ENCODE measurements at places on chromosomes 4 and X.

DNA sequence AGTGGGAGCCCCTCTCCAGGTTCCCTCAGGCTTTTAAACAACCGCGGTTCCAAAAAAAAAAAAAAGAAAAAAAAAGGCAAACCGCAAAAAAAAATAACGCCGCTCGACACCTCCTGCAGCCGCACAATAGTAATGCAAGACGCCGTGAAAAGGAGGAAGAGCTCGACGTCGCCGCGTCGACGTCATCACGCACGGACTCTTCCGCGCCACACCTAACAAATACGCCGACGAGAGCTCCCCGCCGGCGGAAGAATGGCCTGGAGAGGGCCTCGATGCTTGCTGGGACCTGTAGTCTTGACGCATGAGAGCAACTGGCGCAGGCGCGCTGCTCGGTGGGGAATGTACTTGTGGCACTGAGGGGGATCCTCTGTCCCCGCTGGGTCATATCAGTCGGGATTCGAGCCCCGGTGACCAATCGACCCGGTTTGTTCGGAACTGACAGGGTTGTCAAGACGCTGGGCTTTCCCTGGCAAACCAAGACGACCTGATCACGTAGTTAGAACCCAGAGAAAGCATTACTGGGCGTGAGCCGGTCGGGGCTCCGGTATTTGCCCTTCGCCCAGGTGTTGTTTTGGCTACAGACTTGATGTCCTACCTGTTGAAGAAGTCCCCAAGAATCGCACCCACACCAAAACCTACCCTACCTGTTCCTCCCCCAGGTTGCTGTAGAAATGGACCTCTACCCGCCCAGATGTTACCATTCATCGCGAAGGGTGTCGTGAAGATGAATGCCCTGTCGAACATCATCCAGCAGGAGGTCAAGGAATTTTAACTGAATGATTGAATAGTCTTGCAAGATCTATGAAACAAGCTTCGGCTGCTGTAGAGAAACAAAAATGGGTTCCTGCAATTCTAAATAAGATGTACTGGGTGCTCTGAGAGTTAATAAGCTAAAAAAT lies at the start of gene CBR4:
TSS of gene CBR4 (minus strand) at position 131 of the 899 bp plus-strand sequence. CDS start 166 bp downstream, outside the sequence.
- DNase-seq = peak; percentile 86

DNA sequence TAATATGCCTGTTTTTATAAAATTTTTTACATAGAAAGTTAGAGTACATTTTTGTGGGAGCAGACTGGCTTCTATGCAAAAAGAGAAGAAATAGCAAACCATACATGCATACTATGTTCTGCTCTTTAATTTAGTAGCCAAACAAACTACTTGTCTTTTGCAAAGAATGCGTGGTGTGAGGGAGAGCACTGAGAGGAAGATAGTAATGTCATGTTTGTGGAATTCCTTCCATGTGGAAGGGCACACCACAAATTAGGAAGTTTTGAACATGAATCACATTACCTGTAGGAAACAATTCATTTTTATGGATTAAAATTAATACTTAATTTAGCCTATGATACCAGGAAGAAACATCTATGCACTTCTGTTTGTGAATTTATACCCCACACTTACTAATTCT lies 1529.1 kb upstream of the ADGRL3 start:
- DNase-seq = no peak

- no peak for DNase-seq
Measured at GRCh38 chr4:145498430-145498829, 16.8 kb downstream of the SMAD1 start.

DNA sequence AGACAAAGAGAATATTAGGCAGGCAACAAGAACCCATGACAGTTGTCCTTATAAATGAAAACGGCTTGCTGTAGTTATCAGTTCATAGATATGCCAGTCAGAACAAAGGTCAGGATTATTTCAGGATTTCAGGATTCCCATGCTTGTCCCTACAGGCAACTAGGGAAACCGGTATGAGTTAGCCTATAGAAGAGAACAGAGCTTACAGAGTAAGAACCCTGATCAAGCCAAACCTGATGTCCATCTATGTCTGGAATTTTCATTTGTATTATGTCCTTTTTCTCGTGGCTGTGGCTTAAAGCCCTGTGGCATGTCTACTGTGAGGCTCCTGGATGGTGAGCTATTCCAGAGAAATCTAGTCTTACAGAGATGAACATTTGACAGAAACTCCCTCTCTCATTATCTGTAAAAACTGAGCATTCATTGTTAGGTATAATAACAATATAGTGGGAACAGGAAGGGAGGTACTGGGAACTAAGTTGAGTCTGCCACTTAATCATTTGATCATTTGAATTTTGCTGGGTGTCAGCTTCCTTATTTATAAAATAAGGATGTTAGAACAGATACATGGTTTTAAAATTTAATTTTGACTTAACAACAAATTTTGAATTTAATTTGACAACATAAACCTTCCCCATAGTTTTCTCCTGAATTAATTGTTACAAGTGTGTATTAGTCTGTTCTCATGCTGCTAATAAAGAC lies 129.5 kb upstream of the KLF3 start:
- no peak for DNase-seq

- DNase-seq = no peak
Measured at GRCh38 chr4:3518511-3518880, 13.7 kb downstream of the LRPAP1 start.

DNA sequence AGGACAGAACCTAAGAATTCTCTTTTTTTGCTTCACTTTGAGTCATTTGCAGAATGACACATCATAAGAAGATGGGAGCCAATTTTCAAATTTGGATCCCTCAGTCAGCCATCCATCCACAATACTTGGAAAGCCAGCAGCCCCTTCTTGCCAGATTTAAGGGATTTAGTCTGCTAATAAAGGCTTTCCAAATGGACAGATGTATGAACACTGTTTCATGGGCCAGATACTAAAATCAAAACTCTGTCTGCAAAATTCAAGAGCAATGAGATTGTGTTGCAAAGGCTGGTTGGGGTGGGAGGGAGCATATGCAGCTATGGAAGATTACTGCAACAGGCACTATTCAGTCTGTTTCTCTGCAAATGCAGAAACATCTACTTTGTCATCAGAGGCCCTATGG lies 37.7 kb upstream of the KCNIP4 start:
- no peak for DNase-seq

DNA sequence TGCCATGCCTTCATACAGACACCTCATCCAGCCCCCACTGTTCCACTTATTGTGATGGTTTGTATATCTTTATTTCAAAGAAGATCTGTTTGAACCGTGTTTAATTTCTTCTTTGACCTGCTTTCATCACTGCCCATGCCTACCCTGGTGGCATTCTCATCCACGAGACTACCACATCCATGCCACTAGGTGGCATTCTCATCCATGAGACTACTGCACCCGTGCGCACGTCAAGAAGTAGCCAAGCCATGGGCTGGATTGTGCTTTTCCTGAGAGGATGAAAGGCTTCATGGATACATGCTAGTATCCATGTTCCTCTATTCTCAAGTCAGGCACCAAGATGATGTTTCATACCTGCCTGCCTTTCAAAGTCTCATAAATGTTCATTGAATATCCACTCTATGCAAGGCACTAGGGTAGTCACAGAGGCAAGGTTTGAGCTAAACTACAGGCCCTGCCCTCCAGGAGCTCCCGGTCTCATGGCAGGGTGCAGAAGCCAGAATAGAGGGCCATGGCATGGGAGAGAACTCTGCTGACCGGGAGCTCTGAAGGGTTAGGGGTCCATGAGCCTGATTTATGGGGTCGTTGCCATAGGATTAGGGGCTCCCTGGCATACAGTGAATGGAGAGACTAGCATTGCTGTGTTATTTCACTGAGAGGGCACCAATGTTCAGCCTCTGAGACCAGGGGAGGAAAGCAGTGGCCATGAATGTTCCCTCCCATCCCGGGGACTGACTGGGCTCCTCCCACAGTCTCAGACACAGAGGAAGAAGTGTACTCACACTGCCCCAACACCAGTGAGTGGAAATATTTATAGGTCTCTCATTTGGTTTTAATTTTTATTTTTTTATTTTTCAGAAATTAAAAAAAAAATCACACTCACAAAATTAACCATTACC lies 24.8 kb upstream of the EOLA2 start:
- DNase-seq = peak; percentile 64

- no peak for DNase-seq
Measured at GRCh38 chr4:154534296-154534695, 15.9 kb downstream of the PLRG1 start.

Data from HS-27A (cell line).